SK-N-SH (cell line): ENCODE measurements at places on chromosomes 3 and 15.

DNA sequence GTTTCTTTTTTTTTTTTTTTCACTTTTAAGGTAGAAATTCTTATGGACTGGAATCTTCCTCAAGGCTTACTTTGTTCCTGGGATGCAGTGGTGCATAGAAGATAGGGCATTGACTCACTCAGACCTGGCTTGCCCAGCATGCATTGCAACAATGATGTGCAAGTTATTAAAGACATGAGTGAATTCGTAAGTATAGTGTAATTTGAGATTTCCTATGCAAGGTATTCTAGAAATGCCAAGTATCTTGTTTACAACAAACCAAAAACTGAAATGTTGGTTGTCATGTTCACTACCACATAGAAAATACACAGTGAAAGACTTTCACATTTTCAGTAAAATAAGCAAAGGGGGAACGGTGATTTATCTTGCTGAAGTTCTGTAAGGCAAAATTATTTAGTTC is 56.5 kb upstream of the FNDC3B start:
- no peak for DNase-seq

DNA sequence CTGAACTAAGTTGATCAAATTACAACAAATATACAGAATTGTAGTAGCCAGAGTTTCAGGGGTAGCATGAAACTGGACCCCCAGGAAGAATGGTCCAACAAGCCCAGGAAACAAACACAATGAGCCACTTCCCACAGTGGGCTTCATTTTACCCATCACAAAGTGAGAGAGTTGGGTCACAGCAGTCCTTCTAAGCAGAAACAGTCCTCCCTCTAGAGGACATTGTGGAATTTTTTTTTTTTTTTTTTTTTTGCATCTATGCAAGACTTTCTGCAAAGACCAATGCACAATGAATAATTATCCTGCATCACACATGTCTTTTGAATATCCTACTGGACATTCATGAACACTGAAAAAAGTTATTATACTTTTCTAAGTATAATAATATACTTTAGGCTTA is 73.8 kb upstream of the ATP13A5 start:
- peak; percentile 3 for DNase-seq

GRCh38 chr3:33006081-33006480 is 54.6 kb downstream of the CCR4 start:
- no peak for DNase-seq

DNA sequence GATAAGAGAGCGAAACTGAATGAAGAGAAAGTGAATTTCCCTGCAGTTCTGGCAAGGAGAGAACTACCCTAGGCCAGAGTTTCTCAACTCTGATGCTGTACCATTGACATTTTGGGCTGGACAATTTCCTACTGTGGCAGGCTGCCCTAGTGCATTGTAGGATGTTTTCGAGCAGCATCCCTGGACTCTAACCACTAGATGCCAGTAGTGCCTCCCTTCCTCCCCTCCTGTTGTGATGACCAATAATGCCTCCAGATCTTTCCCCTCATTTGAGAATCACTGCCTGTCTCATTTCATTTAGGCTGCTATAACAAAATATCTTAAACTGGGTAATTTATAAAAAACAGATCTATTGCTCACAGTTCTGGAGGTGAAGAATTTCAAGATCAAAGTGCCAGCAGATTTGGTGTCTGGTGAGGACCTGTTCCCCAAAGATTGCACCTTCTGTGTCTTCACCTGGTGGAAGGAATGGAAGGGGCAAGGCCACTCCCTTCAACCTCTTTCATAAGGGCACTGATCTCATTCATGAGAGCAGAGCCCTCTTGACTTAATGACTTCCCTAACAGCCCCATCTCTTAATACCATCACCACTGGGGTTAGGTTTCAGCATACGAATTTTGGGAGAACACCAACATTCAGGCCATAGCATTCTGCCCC is 188.9 kb upstream of the MEIS2 start:
- DNase-seq = peak; percentile 19

DNA sequence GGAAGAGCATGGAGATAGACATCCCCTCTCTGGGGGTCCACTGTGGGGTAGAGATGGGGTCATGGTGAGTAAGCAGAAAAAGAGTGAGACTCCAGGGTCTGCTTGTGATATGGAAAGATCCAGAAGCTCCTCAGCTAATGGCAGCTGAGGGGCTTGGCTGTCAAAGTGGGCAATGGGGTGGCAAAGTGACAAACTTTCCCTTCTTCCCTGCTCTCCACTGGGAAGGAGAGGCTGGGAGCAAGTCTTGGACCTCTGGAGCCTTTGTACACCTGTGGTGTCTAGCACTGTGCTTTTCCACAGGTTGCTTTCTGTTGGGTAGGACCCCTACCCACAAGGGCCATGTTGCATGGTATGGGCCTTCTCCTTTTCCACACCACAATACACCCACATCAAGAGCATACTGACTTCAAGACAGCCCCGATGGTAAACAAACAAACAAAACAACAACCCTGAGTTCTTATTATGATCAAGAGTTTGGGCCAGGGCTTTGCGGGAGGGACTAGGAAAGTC is 3.5 kb downstream of the ITGA11 start:
- DNase-seq = no peak

DNA sequence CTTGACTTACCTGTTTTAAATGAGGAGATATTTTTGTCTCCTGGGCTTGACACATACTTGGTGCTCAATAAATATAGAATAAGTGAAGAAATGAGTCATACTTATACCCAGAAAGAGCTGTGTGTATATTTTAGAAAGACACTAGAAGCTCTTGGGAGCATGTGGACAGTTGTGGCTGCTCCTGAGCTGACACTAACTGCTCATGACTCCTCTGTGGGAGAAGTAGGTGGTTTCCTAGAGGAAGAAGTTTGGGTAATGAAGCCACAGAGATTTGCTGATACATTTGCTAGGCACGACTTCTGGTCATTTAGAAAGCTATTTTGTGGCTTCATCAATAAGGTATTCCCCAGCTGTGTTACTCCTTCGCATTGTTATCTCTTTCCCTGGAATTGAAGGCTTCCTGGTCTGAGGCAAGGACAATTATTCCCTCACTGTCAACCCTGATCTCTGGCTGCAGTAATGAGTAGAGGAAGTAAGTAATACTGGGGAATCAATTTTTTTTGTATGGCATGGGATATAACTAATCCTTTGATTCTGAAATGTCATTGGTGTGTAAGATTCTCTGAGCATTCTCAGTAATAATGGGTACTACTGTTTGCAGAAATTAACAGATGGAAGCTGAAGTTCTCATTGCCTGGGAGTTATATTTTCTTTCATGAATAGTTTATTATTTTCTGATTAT is 79.6 kb upstream of the DCBLD2 start:
- no peak for DNase-seq

DNA sequence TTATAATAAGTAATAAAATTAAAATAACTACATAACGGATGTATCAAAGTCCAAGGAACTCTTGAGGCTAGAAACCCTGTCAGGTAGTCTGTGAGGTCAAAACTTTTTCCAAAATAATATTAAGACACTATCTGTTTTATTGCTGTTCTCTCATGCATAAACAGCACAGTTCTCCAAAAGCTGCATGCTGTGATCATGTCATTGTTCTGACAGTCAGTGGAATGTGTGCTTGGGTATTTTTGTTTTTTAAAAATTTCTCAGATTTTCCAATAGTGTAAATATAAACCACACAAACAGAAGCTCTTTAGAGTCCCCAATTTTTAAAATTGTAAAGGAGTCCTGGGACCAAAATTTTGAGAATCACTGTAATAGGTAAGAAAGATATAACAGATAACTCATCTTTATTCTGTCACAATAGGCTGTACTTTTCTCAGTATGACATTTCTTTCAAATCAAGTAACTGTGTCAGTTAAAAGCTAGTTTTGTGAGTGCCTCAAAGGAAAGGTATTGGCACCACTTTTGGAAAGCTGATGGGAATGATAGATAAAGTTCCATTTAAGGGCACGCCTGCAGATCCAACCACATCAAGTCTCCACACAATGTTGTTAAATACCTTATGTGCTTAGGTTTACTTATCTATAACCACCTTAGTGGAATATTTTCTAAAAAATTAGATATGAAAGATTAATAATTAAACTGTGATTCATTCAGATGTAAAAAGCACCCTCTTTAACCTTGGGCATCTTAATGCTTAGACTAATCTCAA is 49.3 kb downstream of the CEP152 start:
- DNase-seq = no peak

GRCh38 chr3:37498126-37499039 is 324.0 kb upstream of the LRRFIP2 start:
- DNase-seq = no peak

GRCh38 chr15:85849946-85850345 is 55.2 kb upstream of the KLHL25 start:
- no peak for DNase-seq

GRCh38 chr3:40181182-40181581 is 128.3 kb upstream of the EIF1B start:
- DNase-seq = no peak

- DNase-seq = no peak
Observed at GRCh38 chr15:90336705-90337141, 15.4 kb upstream of the ZNF774 start.

DNA sequence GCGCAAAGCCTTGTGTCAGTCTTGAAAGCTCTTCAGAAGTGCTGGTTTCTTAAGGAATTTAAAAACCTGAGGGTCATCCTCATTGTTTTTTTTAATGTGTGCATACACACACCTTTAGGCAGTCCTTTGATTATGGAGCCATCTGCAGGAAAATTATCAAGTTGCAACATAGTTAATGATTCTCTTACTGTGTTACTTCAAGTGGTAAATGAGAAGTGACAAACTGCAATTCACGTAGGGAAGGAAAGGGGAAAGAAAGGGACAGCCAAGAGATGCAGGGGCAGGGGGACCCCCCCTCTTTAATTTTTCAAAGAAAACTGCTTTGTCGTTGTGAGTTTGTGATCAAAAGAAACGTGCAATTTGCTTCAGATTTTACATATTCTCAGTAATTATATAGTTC is 162.4 kb upstream of the CGNL1 start:
- peak; percentile 3 for DNase-seq

DNA sequence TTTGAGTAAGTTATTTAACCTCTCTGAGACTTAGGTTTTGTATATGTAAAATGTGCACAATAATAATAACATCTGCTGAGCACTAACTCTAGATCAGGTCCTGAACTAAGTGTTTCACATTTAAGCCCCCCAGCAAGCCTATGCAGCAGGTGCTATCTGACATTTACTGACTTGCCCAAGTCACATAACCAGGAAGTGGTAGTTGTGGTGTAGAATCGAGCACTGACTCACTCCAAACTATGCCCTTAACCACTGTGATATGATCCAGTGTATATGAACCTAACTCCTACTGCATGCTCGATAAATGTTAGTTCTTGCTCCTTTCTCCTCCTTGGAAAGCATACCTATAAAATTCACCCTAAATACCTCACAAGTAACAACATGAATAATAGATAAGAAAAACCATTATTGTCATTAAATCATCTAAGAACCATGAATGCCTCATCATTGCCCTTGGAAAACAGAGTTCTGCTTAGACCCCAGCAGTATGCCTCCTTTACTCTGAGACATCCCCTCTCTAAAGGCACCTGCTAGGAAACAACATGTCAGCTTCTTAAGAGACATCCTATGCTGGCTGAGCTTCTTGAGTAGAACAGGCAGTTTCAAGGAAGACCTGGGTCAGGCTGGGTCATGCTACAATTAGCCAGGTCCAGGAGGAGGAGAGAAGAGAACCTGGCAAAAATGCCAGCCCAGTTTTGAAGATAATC is 3.0 kb upstream of the SHC4 start:
- no peak for DNase-seq

DNA sequence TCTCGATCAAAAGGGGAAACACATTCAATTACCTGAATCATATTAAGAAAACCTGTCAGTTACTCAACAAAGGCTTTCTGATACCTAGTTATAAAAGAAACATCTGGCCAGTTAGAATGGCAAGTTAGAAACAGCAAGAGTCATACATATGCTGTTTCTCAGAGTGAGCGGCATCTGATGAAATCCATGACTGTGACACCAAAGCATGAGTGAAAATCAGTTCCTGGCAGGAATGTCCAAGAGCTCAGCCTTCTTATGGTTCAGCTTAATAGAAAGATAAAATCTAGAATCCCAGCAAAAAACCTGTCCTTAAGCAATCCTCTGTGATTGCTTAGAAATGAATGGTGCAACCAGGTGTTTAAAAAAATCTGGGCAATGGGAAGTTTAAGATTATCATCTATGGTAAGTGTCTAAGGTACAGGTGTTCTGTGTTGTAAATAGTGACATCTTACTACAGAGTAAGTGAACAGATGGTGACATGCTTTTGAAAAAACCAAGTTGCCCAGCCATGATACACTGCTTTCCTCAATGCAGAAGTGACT is 18.8 kb downstream of the B4GALT4 start:
- DNase-seq = no peak

DNA sequence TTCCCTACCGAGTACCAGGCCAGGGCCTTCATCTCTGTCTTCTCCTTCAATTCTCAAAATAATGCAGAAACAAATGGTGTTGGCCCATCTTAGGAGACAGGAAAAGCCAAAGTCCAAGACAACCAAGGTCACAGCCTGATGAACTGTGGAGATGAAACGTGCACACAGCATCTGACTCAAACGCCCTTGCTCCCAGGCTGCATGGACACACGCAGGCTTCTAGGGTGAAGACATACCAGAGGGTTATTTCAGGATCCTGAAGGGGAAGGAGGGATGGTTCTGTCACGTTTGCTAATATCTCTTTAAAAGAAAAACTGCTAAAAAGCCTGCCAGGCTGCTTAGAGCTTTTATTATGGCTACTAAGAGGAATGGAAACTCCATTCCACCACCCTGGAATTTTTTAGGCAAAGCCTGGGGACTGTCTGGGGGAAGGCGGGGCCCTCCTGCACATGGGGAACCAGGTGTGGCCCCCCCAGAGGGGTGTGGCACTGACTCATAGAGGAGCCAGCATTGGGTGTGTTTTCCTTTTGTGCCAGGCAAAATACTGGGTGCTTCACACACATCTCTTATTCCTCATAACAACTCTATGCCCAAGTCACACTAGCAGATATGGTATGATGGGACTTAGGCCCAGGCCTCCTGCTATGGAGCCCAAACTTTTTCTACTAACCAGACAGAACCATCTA is 62.9 kb downstream of the UMPS start:
- no peak for DNase-seq

GRCh38 chr15:87817553-87817952 is 439.0 kb downstream of the NTRK3 start:
- DNase-seq = no peak

DNA sequence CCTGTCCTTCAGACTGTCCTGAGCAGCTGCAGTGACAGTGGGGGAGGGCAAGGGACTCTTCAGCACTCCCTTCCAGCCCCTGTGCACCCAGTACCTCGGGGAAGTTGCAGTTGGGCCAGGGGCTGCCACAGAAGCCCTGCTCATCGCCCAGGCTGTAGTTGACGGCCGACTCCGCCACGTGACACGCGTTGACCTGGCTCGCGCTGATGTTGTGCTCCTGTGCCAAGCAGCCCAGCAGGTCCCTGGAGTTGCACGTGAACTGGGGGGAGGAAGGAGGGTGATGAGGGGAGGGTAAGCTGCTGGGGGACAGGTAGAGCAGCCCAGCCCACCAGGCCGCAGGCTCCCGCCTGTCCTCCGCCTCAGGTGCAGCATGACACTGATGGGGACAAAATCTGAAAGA is 101.2 kb downstream of the SEC22A start:
- DNase-seq = no peak

DNA sequence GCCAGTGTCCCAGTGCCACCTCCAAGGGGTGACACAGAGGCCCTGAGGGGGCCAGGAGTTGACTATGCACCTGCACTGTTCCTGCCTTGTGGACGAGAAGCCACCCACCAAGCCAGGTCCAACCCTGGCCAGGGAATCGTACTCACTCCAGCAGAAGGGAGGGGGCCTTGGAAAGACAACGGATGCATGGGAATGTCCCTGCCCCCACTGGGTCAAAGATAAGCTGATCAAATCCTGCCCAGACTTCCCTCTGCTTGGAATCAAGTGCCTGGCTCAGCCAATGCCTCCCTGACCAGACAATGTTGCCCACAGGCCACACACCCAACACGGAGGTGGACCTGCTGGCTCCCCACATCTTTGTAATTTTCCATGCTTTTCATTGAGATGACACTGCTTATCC is 23.9 kb downstream of the CACNA2D2 start:
- DNase-seq = peak; percentile 51
